LoVo (cell line): ENCODE measurements at places on chromosomes 4 and X.

- no peak for DNase-seq
These were observed 1.7 kb downstream of the EGFL6 start for GRCh38 chrX:13571136-13571535.

- no peak for DNase-seq
These were observed 147.3 kb downstream of the VEGFC start for GRCh38 chr4:176645246-176645960.

DNA sequence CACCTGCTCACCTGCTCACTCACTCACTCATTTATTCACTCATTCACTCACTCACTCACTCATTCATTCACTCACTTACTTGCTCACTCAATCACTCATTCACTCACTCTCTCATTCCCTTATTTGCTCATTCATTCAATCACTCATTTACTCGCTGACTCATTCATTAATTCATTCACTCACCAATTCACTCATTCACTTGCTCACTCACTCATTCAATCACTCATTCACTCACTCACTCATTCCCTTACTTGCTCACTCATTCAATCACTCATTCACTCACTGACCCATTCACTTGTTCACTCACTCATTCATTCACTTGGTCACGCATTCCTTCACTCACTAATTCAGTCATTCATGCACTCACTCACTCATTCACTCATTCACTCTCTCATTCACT lies 88.7 kb upstream of the AFAP1 start:
- DNase-seq = no peak

DNA sequence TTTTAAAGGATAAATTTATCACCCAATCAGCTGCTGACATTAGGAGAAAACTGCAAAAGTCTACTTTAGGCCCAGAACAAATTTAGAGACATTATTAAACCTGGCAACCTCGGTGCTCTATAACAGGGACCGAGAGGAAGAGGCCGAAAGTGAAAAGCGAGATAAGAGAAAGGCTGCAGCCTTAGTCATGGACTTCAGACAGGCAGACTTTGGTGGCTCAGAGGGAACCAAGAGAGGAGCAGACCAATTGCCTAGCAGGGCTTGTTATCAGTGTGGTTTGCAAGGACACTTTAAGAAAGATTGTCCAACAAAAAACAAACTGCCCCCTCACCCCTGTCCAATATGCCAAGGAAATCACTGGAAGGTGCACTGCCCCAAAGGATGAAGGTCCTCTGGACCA lies 12.8 kb upstream of the UGT2B10 start:
- no peak for DNase-seq

- no peak for DNase-seq
These were observed 83.8 kb downstream of the HS3ST1 start for GRCh38 chr4:11344916-11345315.

GRCh38 chr4:126268106-126268505 lies 953.4 kb downstream of the FAT4 start:
- no peak for DNase-seq

GRCh38 chr4:125316791-125317524 lies 2.2 kb downstream of the FAT4 start:
- no peak for DNase-seq
